COR-L47 (cell line): ENCODE measurements at places on chromosomes 12 and 14.

DNA sequence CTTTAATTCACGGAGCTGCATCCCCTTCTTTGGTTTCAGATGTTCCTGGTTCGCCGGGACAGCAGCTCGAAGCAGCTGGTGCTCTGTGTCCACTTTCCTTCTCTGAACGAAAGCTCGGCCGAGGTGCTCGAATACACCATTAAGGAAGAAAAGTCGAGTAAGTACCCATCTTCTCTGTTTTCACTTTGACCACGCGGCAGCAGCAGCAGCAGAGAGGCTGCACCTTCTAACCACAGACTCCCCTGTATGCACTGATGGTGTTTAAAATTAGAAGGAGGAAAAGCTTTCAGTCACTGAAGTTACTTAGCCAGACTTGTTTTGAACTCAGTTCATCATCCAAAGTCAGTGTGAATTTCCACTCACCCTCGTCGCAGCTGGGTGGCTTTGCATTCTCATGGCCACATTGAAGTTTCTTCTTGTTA lies 63.8 kb downstream of the RIN3 start:
- no peak for DNase-seq

DNA sequence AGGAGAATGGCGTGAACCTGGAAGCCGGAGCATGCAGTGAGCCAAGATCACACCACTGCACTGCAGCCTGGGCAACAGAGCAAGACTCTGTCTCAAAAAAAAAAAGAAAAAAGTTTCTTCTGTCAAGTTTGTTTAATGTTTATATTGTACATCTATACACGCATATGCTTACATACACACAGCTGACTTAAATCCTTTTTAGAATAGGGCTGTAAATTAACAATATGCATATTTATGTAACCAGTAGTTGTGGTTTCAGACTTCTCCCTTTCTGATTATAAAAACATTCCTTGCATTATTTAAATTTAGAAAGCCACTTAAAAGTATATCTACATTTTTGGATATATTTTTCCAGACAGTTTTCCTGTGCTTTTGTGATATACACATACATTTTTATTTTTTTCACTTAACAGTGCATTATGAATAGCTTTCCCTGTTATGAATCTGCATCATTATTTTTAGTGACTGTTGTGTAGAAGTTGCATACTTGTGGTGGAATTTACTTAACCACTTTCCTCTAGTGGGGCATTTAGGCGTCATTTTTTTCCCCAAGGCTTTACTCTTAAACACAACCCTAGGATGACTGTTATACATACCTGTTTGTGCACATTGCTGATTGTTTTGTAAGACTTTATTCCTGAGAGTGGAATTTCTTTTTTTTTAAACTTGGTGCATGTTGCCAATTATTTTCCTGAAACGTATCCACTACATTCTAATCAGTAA lies 29.4 kb downstream of the POLR3B start:
- no peak for DNase-seq

GRCh38 chr12:77745624-77746023 lies 85.1 kb upstream of the NAV3 start:
- no peak for DNase-seq

DNA sequence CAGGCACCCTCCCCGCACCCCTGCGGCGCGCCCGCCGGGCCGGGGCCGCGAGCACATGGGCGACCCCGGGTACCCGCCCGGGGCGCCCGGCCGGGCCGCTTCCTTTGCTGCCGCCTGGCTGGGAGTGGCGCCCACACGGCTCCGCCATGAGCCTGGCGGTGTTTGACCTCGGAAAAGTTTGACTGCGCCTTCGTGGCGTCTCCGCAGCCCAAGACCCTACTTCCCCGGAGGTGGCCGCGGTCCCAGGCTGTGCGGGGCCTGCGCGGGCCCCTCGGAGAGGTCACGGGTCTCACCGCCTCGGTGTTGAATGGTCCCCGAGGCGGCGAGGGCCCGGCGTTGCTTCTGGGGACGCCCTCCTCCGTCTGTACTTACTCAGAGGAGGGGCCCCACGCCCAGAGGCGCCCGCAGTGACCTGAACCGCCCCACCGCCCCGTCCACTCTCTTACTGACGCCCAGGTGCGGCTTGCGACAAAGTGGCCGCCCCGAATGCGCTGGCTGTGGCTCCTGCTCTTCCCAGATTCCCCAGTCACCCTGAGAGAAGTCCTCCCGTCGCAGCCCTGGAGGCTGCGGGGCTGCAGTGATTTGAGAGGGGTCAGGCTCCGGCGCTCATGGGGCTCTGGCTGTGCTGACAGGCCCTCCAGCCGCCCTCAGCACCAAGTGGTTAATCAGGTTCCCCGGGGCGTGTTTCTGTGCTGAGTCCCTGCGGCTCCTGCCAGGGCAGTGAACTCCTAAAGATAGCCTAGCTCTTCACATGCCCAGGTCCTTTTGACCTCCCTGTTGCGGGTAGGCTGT lies 5.8 kb downstream of the KMT5A start:
- no peak for DNase-seq

- DNase-seq: no peak
These were observed 113.9 kb upstream of the PELI2 start for GRCh38 chr14:56004323-56004722.

DNA sequence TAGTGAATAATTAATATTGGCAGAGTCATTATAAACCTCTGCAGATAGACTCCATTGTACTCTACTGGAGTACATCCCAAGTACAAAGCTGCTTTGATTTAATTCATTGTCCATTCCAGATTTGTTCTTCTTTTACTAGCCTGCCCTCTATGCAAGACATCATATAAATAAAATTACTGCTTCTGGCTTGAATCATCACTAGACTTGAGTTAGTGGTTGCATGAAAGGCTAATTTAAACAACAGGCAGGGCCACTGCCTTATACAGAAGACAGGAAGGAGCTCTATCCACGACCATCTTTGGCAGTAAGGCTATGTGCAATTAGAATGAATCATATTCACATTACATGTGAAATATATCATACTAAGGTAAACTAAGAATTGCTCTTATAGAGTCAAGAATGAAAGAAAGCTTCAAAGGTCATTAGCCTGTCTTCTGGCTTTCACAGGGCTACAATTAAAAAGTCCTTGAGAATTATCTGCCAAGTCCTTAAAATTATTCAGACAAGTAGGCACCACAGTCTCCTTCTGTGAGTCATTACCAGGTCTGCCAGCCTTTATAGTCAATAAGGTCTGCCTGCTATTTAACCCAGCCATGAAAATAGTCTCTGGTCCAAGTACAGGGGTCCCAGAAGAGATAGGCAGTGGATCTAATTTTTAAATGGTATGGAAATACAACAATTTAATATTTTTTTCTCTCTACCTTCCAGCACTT lies 631.8 kb downstream of the TMTC2 start:
- DNase-seq: no peak

- DNase-seq: no peak
These were observed 303.9 kb upstream of the SYT1 start for GRCh38 chr12:78560633-78561032.
